ENCODE measurements at places on chromosomes 6 and 20.
A peak's percentile ranks its signal among the peaks of the same experiment; 100 is the strongest.

GRCh38 chr6:96469312-96469711 is 52.3 kb upstream of the UFL1 start:
- DNase-seq = no peak

- peak; percentile 70 for DNase-seq
Observed at GRCh38 chr20:24634855-24635254, 165.4 kb downstream of the SYNDIG1 start.

DNA sequence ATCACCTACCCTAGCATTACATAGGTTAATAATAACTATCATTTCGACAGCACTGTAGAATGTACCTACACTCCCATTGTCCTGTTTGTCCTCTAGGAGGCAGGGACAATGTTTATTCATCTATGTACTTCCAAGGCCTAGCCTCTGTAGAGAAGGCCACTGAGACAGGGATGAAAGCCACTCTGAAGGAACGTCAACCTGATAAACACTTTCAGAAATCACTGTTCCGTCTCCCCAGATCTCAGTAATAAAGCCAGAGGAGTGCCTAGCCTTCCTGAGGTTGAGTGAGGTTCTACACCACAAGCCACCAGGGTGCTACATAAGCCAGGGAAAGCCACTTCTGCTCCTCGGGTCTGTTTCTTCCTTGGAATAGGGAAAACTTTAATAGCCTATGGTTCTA is 44.8 kb downstream of the POPDC3 start:
- no peak for DNase-seq

GRCh38 chr20:57514273-57514751 is 10.6 kb downstream of the CTCFL start:
- DNase-seq = peak; percentile 13

- no peak for DNase-seq
Observed at GRCh38 chr6:100456141-100456907, 8.4 kb downstream of the SIM1 start.

GRCh38 chr20:35117196-35117595 is 24.6 kb upstream of the TRPC4AP start:
- no peak for DNase-seq

DNA sequence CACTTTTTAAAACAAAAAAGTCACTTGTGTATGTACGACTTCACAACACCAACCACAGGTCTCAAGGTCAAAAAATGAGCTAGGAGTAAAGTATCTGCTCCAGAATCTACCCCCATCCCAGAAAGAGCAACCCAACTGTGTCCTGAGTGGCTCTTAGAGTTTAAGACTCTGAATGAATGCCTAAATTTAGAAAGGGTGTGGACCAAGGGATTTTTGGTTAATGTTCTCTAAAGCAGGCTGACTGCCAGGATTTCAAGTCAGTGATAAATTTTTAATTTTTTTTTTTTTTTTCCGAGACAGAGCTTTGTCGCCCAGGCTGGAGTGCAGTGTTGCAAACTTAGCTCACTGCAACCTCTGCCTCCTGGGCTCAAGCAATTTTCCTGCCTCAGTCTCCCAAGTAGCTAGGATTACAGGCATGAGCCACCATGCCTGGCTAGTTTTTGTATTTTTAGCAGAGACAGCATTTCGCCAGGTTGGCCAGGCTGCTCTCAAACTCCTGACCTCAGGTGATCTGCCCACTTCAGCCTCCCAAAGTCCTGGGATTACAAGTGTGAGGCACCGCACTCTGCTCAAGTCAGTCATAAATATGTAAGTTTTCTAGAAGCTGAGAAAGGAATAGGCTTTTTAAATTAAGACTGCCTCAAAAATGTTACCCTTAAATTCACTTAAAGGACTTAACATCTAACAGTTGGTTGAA is 20.2 kb downstream of the STAU1 start:
- DNase-seq = no peak

DNA sequence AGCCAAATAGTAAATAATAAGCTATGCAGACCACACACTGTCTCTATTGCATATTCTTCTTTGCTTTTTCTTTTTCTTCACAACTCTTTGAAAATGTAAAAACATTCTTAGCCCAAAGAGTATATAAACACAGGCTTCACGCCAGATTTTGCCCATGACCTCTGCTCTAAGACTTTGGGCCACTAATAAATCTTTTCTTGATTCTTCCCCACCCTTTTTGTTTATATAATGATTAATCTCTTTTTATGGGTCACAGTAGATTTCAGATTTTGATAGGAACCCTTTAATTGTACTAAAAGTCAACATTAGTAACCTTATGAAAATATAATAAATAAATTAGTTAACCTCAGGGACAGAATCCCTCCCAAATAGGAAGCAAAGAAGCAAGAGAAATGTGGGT is 15.8 kb upstream of the ENPP5 start:
- no peak for DNase-seq

GRCh38 chr6:93684339-93684738 is 265.0 kb upstream of the EPHA7 start:
- no peak for DNase-seq

GRCh38 chr6:30244560-30244959 is 31.4 kb upstream of the TRIM26 start:
- DNase-seq = no peak

DNA sequence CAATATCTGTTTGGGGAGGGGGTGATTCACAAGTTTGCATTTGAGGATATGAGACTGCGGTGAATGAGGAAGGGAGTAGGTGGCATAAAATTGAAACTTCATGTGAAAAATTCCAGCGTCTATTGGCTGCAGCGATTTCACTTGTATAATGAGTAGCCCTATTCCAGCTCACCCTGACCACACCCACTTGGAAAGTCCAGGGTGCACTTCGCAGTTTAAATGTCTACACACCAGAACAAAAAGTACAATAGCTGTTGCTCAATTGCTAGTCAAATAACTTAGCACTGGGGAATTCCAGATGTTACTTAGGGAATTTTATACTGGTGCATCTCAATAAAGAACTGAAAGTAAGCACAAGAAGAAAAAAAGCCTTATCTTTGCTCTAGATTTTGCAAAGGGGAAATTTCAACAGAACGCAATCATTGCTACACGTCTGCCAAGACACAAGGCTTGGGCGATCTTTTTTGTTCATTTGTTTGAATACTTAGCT is 6.3 kb downstream of the TNFAIP3 start:
- no peak for DNase-seq

- peak; percentile 68 for DNase-seq
Observed at GRCh38 chr20:49951151-49951550, 15.0 kb downstream of the RNF114 start.

DNA sequence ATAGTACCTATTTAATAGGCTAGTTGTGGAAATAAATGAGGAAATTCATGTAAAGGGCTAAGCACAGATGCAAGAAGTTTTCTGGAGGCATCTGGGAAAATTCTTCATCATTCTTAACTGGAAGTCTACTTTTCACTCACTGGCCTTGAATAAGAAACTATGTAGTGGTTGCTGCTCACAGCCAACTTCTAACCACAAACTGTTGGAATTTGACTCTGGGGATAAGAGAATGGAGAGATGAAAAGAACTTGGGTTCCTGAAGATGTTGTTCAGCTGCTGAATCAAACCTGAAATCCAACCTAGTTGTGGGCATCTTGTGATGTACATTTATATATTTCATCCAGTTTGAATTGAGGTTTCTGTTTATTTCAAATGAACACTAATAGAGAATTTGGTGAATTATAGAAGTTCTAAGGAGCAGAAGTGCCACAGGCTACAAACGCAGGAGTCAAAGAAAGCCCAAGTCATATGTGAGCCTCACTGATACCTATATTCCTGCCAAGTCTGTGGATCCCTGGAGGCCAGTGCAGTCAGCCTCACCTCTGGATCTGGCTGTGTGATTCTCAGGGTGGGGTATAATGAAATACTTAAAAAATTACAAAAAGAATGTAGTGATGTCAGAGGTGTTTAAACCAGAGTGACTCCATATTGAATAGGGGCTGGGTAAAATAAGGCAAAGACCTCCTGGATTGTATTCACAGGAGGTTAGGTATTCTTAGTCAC is 18.7 kb upstream of the MEI4 start:
- peak; percentile 59 for DNase-seq

DNA sequence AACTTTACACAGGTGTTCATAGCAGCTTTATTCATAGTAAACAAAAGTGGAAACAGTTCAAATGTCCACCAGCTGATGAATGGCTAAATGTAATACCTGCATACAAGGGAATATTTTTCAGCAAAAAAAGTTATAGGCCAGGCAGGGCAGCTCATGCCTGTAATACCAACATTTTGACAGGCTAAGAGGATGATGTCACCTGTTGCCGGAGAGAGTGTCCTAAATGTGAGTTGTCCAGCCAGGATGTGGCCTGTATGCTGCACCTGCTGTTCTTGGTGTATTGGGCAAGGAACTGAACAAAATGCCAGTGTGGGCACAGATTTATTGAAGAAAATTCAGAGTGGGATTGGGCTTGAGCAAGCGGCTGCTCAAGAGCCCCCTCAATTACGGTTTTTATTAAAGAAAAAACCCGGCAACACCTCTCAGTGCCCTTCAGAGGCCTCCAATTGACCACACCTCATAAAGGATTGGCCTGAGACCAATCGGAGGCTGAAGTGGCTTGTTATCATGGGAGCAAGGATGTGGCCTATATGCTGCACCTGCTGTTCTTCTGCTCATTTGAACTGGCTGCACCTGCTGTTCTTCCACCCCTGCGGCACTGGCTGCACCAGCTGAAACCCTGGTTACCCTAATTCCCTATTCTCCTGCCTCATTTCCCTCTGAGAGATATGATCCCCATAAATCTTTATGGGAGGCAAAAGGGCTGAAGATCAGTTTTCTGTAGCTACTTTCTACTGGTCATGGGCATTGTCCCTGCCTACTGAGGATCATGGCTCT is 164.3 kb upstream of the PROKR2 start:
- DNase-seq = no peak

- DNase-seq = no peak
Observed at GRCh38 chr6:108009894-108010293, 51.9 kb upstream of the SEC63 start.

- DNase-seq = no peak
Observed at GRCh38 chr6:144285548-144285797, 338 bp downstream of the UTRN start.

GRCh38 chr20:50044353-50044960 is 61.7 kb downstream of the SNAI1 start:
- no peak for DNase-seq

- DNase-seq = no peak
Observed at GRCh38 chr20:16606468-16607070, 33.3 kb upstream of the KIF16B start.

All from fibroblast of skin of left quadriceps (primary cell).